Activated naive CD4-positive, alpha-beta T cell treated with anti-CD3 and anti-CD28 coated beads, Interleukin-2, amount 10 ng/mL, durations not matched to agents 7 days and 5 days (primary cell): ENCODE measurements at places on chromosomes 12 and 14.

- DNase-seq = no peak
Observed at GRCh38 chr14:23047034-23047634, 5.1 kb downstream of the PSMB11 start.

DNA sequence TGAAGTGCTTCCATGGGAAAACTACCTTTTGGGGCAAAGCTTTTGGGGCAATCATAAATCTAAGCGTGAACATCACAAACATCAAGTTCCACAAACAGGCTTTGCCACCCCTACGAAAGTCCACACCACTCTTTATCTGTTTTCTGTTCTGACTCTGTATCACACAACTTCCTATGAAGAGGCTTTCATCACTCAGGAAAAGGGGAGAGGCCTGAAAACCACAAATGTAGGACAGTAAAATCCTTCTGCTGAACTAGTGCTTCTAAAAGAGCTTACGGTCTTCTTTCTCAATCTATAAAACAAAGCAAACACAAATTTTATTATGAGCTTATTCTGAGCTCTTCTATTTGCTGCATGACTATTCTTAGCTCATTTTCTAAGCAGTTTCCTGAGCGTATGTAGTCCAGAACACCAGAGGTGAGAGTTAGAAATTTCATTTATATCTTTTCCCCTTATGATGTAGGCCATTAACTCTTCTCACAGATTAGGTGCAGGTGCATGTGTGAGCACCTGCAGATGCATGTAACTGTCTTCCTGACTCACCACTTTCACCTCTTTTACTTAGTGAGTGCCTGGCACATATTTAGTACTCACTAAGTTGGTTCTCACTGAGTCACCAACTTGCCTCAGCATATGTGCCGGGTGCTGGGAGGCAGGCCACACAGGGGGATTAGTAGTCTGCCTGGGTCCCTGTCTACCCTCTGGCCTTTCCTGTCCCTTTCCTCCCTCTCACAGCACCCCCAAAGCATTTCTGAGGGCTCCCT lies 32.9 kb upstream of the SYCP3 start:
- no peak for DNase-seq

- DNase-seq = no peak
Observed at GRCh38 chr12:52896190-52897100, 8.4 kb downstream of the KRT8 start.

DNA sequence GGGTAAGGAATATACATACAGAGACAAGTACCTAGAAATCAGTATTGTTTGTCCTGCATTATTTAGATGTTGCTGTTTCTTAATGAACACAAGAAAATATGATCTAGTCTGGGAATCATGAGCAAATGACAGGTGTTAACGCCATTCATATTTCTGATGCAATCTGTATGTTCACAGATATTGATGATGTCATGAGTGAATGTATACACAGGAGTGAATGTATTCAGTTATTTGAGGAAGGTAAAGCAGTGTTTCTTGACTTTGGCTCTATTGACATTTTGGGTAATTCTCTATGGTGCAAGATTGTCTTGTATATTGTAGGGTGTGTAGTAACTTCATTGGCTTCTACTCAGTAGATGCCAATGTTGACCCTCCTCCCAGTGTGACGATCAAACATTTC lies 26.7 kb upstream of the RTL1 start:
- DNase-seq = no peak
